ENCODE measurements at places on chromosomes 1 and 21.
A peak's percentile ranks its signal among the peaks of the same experiment; 100 is the strongest.

DNA sequence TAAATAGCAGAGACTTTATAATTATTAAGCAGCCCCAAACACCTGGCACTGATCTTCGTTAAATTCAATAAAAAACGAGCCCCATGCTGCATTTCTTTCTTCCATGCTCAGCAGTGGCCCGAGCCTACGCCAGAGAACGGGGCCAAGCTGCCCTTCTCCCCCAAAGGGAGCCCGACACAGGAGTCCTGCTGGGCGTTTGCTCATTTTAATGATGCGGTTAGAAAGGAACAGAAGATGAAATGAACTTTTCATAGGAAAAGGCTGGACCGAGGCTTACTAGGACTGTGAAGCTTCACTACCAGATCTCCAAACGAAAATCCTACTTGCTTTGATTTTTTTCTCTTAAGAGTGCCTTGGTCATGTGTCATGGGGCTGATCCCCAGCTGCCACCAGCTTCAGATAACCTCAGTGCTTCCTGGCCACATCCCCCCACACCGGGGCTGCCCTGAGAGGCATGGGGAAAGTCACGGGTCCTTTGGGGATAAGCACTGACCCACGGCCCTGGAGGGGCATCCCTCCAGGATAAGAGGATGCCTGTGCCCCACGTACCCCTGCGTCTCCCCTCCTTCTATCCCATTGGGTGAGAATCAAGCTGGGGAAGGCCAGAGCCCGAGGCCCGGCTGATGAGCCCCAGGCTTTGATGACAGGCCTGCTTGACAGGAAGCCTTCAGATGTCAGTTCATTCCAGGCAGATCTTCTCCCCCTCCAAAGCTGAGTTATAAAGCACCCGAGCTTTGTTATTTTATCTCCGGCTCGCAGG is 34.2 kb downstream of the PGBD5 start:
- no peak for DNase-seq

GRCh38 chr1:40628903-40629292 is 36.6 kb downstream of the RIMS3 start:
- no peak for DNase-seq

GRCh38 chr1:199040076-199040905 is 401.5 kb downstream of the PTPRC start:
- no peak for DNase-seq

- DNase-seq: no peak
Observed at GRCh38 chr1:67189953-67190352, 23.7 kb downstream of the IL23R start.

- DNase-seq: no peak
Observed at GRCh38 chr1:114003431-114003830, 24.2 kb downstream of the OLFML3 start.

DNA sequence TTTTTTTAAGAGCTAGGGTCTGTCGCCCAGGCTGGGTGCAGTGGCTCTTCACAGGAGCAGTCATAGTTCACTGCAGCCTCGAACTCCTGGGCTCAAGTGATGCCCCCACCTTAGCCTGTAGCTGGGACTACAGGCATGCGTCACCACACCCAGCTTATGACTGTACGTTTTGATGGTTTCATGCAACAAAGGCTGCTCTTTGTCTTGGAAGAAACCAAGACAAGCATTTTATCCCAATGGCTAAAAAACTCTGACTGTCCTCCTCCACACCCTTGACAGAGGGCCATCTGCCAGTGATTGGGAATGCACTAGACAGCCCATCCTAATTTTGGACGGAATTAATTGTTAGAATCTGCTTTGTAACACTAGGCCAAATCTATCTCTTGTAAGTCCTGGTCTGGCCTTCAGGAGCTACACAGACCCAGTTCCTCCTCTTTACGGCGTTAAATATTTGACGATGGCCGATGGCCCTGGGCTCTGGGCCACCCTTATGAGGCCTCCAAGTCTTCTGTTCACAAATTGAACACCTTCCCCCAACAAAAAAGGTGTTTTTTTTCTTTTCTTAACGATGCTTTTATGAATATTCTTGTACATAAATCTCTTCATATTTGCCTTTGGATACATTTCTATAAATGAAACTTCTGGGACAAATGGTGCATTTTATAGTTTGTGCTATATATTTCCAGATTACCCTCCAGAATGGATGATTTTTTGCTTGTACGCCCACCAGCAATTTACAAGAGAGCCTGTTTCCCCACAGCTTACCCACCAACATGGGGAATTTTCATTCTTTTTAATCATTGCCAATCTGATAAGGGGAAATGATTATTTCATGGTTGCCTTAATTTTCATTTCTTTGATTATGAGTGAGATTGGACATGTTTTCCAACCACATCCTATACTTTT is 104.8 kb upstream of the SLC25A33 start:
- no peak for DNase-seq

- DNase-seq: no peak
Observed at GRCh38 chr1:51341876-51342496, 11.6 kb upstream of the TTC39A start.

DNA sequence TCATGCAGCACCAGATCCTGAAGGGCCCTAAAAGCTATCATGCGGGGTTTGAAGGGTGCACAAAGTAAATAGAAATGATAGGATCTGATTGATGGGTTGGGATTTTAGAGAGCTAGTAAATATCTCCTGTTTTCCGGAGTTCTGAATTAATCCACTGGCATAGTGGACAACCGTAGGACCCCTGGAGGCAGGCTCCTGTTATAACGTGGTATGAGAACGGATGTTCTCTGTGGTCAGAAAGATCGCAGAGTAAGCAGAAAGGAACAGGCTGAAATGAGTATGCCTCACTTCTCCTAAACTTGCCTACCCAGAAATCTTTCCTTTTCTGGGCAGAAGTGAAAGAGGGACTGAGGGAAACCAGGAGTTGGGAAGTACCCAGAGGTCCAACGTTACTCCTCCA is 470.8 kb downstream of the AJAP1 start:
- DNase-seq: no peak

GRCh38 chr21:15564907-15565306 is 164.9 kb upstream of the USP25 start:
- no peak for DNase-seq

DNA sequence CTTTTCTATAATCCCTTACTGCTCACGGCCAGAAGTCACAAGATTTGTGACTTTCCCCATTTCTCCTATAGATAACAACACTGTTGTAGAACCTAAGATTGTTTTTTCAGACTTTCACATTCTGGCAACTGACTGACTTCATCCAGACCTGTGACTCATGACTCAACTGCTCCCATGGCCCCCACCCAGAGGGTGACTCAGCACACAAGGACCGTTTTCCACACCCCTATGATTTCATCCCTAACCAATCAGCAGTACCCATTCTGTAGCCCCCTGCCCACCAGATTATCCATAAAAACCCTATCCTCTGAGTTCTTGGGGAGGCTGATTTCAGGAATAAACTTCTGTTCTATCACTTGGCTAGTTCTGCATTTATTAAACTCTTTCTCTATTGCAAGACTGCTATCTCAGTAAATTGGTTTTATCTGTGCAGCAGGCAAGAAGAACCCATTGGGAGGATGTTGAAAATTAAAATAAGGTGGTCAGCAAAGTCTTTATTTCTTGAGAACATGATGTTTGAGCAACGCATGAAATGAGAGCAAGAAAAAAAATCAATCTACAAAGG is 79.7 kb downstream of the NGF start:
- no peak for DNase-seq

DNA sequence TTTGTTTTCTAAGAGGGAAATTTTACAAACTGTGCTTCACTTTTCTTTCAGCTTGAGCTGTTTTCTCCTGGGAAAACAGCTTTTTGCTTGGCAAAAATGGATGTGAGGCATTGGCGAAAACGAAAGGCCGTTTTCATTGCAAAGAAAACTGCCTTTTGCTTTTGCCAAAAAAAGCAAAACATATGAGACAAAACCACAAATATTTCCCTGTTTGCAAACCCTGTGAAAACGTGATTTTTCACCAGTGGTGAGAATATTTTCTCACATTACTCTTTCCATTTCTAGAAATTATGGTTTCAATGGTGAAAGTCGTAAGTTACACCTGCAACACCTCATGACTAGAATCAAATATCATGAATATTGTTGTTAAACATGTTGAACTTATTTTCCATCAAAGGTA is 74.0 kb upstream of the ZBTB18 start:
- no peak for DNase-seq

DNA sequence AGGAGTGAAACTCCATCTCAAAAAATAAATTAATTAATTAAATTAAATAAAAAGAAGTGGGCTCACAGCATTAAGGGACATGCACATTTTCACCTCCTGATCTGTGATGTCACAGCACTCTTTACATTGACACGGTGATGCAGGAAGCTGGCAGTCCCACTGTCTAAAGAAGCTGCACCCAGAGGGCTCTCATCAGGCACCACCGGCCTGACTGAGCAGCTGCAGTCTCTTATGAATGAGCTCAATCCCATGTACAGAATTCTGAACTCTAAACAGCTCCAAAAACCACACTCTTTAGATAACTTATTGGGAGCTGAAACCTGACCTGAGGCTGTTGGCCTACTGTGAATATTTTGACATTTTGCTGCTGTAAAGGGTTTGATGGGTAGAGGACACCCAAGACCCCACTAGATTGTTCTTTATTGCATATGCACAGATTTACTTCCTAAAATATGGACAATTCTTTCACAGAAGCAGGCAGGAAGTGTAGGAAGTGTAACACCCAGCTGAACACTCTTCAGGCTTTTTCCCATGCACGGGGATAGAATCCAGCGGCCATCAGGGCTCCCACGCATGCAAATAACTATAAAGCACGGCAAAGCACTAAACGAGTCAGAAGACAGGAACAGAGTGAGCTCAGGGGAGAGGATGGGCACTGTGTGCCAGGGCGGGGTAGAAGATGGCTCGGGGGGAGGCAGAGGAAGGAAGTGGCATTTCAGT is 46.2 kb downstream of the L1TD1 start:
- no peak for DNase-seq

GRCh38 chr1:2513939-2514652 is 12.3 kb downstream of the PANK4 start:
- no peak for DNase-seq

GRCh38 chr1:244325056-244325758 is 126.5 kb downstream of the ADSS2 start:
- no peak for DNase-seq

GRCh38 chr1:221294242-221294641 is 415.0 kb downstream of the HLX start:
- DNase-seq: no peak

DNA sequence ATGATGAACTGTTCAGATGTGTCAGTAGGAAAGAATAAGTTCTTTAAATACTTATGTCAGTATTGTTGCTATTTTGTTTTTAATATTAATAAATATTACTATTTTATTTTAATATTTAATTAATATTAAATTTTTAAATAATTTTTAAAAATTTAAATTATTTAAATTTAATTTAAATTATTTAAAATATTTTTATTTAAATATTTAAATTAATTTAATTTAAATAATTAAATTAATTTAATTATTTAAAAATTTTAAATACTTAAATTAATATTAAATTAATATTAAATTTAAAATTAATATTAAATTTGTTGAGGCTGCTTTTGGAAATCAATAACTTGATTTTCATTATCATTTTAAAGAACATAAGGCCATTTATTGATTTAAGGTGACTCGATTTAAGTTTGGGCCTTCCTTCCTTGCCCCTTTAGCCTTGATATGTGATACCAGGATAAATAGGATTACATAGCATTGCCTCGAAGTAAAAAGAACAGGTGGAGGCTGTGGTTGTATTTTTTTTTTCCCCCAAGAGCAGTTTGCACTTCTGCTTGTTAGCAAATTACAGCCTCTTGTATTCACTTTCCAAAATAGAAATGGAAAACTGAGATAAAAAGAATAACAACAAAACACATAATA is 915.2 kb downstream of the TTLL7 start:
- no peak for DNase-seq

- DNase-seq: no peak
Observed at GRCh38 chr1:182995894-182996293, 27.3 kb upstream of the LAMC1 start.

DNA sequence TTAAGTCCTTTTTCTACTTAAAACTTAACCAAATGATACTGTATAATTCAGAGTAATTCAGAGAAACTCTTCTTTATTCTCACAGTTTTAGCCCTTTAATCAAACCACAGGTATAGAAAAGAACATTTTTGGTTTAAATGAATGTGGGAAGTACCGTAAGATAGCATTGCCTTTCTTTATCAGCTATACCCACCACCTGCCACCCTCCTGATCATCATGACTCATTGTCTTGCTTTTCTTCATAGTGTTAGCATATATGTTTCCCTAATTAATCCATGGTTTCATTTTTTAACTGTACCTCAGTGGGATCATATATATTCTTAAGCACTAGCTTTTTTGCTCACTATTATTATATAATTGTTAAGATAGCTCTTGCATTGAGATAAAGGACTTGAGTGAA is 27.5 kb upstream of the ANGPTL1 start:
- no peak for DNase-seq

DNA sequence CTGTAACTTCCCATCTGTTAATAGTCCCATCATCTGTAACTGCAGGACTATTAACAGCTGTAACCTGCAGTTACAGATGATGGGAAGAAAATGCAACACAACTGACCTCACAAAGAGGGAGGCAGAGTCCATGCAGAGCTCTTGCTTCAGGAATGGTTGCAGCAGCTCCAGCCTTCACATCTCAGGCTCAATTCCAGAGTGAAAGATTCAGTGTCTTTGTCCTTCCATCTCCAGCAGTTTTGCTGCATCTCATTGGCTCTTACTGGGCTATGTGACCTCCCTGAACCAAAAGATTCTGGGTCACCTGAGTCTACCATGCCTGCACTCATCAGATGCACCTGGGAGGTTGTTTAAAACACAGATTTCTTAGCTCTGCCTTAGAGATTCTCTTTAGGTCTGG is 686.7 kb downstream of the MATN1 start:
- no peak for DNase-seq

- DNase-seq: no peak
Observed at GRCh38 chr1:2425892-2426291, 13.5 kb upstream of the PEX10 start.

GRCh38 chr1:185483664-185484450 is 166.8 kb upstream of the IVNS1ABP start:
- no peak for DNase-seq

DNA sequence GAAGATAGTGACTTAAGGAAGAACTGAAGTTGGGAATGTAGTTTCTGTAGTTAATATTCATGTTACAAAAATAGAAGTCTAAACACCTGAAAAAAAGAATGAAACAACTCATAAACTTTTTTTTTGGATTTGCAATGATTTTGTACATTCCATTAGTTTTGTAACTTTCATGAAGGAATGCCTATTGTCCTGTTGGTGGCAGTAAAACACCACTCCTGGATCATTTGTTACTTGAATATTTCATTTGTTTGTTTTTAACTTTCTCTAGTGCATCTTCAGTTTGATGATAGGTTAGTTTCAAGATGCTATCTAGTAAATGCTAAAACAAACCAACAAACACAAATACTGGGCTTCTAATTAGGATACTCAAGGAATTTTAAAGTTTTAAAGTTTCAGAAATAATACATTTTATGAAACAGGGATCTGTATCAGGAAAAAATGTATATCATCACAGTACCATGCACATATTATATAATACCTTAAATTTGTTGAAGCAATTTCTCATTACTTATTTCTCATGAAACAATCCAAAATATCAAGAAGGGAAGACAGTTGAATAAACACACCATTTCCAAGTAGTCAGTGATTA is 229.7 kb upstream of the CACYBP start:
- peak; percentile 41 for DNase-seq

All from CD8-positive, alpha-beta memory T cell (primary cell).